ENCODE measurements at places on chromosomes 5 and 9.

GRCh38 chr5:181260720-181261319, at the start of gene TRIM52:
Gene TRIM52, minus strand, starts transcription at chr5:181261143. Its CDS starts 330 bp downstream, at chr5:181260813.
- DNase-seq: peak; percentile 93

GRCh38 chr9:115642285-115642684, 511.3 kb upstream of the PAPPA start:
- DNase-seq: no peak

DNA sequence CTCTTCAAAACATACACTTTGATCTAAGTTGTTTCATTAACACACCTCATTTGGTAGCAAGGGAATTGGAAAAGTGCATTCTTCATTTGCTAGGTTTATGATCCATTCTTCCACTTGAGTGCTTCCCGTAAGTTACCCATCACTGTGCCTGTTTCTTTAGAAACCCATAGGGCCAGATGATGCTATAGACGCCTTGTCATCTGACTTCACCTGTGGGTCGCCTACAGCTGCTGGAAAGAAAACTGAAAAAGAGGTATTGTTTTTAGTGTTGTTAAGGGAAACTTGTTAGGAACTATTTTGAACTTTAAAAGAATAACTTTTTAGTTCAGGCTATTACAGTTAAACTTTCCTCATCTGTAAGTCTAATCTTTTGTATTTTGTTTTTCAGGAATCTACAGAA, 66.6 kb downstream of the ERAP1 start:
- no peak for DNase-seq

DNA sequence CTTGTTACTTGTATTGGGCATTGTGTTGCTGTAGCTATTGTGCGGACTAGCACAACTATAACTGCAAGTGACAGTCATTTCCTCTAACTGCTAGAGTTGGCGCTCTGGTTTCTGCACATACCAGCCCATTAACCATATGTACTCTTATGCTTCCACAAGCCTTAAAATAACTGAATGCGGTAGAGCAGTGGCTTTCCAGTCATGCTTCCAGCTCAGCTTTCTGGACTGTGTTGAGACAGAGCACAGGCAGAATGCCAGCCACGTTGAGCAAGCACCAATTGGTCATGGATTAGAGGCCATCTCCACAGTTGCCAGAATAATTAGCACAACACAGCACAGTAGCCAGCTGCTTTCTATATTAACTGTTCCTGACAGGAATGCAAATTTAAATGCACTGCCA, 12.2 kb downstream of the INVS start:
- DNase-seq: no peak

DNA sequence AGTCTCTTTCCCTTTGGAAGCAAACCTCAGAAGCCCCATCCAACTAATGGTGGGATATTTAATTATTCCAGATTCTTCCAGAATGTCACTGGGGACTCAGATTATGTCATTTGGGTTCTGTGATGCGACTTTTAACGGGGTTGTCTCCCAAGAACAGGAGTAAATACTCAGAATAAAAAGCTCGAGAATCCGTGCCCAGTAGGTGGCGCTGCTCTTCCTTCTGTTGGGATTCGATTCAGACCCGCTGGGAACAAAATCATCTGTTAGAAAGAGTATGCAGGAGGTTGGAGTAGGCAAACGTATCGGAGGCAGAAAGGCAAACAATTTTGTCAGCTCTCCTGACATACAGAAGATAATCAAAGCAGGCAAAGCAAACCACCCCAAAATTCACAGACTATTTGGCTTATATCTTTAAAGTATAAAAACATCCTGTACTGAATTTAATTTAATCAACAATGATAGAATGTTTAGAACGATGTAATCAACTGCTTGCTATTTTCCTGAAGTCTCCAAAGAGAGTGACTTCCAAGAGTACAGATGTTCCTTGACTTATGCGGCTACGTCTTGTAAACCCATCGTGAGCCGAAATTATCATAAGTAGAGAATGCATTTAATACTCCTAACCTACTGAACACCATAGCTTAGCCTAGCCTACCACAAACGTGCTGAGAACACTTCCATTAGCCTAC, 169.8 kb upstream of the RAI14 start:
- DNase-seq: peak; percentile 82

DNA sequence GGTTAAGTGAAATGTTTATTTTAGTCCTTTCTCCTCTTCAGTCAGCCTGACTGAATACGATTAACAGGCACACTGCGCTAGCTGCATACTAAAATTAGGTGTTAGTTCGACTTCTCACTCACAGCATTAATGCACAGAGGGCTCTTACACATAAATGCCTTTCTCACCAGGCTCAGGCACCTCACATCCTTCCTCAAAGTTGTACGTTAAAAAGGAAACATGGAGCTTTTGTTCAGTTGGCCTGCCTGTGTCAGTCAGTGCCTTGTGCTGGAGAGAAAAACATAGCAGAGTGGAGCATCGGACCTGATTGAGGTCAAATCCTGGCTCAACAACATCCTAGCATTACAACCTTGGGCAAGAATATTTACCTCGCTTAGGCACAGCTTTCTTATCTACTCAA, 236.0 kb upstream of the ZNF462 start:
- no peak for DNase-seq

- no peak for DNase-seq
Observed at GRCh38 chr9:128383007-128383753, 12.0 kb downstream of the URM1 start.

GRCh38 chr5:36654564-36654963, 48.2 kb downstream of the SLC1A3 start:
- DNase-seq: no peak

GRCh38 chr5:112921026-112921832, 798 bp downstream of the REEP5 start:
- DNase-seq: peak; percentile 75

- no peak for DNase-seq
Observed at GRCh38 chr5:38780945-38781344, 64.9 kb upstream of the OSMR start.

DNA sequence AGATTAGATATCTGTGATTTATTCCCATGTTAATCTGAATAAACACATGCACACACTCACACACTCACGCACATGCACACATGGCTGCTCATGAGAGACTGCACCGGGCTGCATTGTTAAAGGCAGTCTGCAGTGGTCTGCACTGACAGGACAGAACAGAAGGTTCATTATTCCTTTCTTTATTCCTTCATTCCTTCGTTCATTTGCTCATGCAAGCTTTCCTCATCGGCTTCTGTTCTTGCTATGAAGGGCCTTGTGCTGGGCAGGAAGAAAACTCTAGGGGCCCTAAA, 41.4 kb upstream of the FSTL4 start:
- no peak for DNase-seq

- DNase-seq: no peak
Observed at GRCh38 chr9:137215196-137215986, 6.6 kb downstream of the RNF208 start.

- no peak for DNase-seq
Observed at GRCh38 chr5:31135542-31135941, 57.9 kb upstream of the CDH6 start.

GRCh38 chr9:34573599-34574325, 15.8 kb downstream of the CNTFR start:
- no peak for DNase-seq

DNA sequence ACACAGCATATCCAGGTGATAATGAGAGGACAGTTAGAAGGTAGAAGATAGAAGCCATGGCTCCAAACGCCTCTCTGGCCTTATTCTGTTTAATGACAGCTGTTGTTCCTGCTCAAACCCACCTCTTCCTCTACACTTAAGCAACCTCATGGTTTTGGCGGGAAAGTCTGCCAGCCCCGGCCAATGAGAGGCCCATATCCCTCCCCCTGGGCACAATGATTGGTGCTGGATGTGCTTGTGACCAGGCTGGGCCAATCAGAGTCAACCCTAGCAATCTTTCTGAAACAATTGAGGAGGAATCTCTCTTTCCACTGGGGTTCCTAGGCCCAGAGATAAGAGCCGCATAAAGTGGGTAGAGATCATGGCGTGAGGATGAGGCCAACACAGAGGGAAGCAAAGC, 4.8 kb upstream of the GFI1B start:
- peak; percentile 47 for DNase-seq

GRCh38 chr5:158849219-158849791, 250.4 kb downstream of the EBF1 start:
- DNase-seq: no peak

GRCh38 chr5:37840053-37841034, 503 bp upstream of the GDNF start:
- DNase-seq: peak; percentile 21

- peak; percentile 45 for DNase-seq
Observed at GRCh38 chr9:129352146-129352865, 174.2 kb upstream of the IER5L start.

- DNase-seq: no peak
Observed at GRCh38 chr5:39616131-39616530, 191.4 kb upstream of the DAB2 start.

GRCh38 chr5:90547072-90547536, 11.5 kb upstream of the ADGRV1 start:
- DNase-seq: no peak

DNA sequence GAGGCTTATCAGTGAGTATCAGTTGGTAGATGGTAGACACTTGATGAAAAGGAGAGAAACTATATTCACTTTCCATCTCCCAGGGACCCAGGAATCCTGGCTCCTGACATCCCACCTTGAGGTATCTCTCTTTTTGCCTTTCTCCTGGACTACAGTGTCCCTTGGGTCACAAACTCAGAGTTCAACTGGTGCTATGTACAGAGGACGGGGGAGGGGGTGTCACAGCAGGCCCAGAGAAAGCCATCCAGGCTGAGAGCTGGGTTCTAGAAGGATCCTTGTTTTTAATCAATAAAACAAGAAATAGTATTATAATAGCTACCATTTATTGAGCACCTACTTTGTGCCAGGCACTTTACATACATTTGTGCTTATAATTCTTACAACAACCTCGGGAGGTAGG, 10.3 kb downstream of the MYORG start:
- no peak for DNase-seq

DNA sequence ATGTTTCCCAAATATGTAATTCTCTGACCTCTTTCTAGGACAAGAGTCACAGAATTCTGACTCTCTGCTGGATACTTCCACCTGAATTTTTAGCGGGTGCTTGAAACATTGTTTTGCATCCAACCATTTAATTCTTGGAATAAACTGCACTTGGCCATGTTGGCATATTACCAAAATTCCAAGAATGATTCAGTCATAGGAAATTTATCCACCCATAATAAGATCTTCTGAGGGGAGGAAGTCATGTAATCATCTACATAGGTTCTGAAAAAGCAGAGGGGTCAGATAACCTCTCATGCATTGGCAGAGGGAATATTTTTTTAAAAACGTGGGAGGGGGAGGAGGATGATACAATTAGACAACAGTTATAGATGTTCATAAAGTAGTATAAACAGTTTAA, 156.9 kb downstream of the PAM start:
- no peak for DNase-seq

DNA sequence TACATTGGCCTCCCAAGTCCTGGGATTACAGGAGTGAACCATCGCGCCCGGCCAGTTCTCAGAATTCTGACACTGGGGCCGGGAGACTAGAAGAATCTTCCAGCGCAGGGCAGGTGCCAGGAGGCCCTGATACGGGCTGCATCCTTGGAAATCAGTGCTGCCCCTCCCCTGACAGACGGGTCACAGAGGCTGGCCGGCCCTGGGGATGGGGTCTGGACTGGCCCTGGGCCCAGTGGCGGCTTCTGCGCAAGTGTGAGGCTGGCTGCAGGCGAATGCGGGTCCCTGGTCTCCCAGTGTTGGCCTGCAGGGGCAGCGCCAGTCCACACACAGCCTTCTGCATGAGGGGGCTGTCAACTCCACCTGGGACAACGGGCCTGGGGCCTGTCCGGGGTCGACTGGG, 831 bp upstream of the TBC1D9B start:
- DNase-seq: no peak

- no peak for DNase-seq
Observed at GRCh38 chr9:34203992-34204635, 25.3 kb downstream of the UBAP1 start.

GRCh38 chr5:126972062-126972895, 58.1 kb downstream of the MARCHF3 start:
- DNase-seq: peak; percentile 39

GRCh38 chr5:158886086-158886485, 213.6 kb downstream of the EBF1 start:
- no peak for DNase-seq
